ENCODE measurements at places on chromosomes 12 and 14.

GRCh38 chr14:23468704-23469126 is 788 bp upstream of the NGDN start:
- no peak for DNase-seq

DNA sequence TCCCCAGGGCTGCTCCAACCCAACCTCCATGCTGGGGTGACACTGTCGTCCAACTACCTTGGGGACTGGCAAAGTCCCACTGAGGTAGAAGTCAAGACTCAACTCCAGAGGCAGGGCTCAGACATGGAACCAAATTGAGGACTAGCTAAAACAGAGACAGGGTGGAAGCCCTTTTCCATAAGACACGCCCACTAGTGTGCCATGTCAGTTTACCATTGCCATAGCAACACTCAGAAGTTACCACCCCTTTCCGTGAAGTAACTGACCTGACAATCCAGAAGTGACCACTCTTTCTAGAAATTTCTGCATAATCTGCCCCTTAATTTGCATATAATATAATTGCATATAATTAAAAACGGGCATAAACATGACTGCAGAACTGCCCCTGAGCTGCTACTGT is 409.6 kb downstream of the MED13L start:
- DNase-seq = no peak

- no peak for DNase-seq
These were observed 96.6 kb upstream of the ADAMTS20 start for GRCh38 chr12:43648636-43649035.

- DNase-seq = no peak
These were observed 10.7 kb upstream of the KRT80 start for GRCh38 chr12:52202361-52203078.

GRCh38 chr14:95319312-95320077 is at the start of gene CLMN:
Gene CLMN (minus strand): TSS chr14:95319908. CDS start chr14:95319792, 116 bp downstream.
- no peak for DNase-seq

DNA sequence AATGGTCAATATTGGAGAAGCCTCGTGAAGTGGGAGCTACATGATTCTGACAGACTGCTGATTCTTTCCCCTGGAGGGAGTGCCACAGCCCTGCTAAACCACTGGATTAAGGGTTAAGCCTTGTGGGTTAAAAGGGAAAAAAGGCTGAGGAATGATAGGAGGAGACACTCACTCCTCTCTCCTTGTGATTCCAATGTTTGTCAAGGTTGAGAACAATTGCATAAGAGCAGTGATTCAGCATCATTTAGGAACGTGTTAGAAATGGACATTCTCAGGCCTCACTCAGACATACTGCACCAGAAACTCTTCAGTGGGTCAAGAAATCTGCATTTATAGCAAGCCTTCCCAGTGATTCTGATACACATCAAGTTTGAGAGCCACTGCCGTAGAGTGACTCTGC is 87.8 kb upstream of the GZMB start:
- DNase-seq = no peak

DNA sequence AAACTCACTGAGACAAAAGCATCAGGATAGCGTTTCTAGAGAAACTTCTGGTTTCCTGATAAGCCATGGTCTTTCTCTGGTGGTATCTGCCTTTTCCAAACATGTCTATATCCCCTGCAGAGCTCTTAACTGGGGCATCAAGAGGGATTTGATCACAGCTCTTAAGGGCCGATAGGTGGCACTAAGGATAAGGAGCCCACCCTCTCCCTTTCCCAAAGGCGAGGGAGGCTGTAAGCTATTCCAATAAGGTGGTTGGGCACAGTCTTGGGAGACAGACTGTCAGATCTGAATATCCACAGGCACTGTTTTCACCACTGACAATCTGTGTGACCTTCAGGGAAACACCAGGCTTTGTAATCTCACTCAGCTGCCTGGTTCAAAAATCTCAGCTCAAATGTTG is 206.0 kb downstream of the ADGRD1 start:
- DNase-seq = no peak

DNA sequence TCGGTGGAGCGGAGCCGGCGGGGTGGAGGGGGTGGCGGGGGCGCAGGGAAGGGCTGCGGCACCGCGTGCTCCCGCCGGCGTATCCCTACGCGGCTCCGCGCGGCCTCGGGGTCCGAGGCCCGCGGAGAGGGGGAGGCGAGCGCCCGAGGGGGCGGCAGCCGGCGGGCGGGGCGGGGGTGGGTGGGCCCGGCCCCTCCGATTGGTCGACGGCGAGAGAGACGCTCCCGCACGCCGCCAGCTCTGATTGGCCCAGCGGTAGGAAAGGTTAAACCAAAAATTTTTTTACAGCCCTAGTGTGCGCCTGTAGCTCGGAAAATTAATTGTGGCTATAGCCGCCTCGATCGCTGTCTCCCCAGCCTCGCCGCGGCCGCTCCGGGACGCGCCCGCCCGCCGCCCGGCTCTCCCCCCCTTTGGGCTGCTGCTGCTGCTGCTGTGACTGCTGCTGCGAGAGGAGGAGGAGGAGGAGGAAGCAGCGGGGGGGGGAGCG is at the start of gene FOXG1:
Gene FOXG1, plus strand, starts transcription at position 319 of the 487 bp plus-strand sequence. CDS start 493 bp downstream, outside the sequence.
- DNase-seq = no peak

DNA sequence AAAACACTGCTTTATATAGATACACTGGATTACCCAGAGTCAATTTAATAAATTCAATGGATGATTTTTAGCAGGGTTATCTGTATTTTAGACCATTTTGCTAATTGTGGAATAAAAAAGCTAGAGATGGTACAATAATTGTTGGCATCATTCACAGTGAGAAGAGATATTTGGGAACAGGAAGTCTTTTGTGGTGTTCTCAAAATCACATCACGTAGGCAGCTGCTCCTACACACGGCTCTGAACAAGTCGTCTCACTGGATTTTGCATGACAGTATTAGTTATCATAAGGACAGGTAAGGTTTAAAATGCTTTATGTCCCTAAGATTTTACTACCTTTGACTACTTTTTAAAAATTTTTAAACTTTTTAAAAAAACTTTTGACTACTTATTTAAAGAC is 52.0 kb downstream of the PAPLN start:
- DNase-seq = no peak

DNA sequence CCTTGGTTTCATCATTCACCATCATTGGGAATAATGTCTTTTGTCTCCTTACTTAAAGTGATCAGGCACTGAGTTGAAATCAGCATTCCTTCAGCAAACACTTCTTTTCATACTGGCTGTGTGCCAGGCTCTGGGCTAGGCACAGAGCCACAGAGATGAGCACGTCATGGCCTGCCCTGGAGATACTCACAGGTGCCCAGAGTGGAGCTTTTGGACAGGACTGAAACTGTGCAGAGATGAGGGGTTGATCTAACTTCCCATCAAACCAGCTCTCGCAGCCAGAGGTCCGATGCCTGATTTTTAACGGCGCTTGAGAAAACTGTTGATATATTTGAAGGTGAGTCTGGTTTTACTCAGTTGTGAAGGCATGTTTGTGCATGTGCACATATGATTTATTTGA is 43.1 kb downstream of the CACNA1C start:
- DNase-seq = no peak

GRCh38 chr14:92459950-92460421 is 53.6 kb upstream of the RIN3 start:
- DNase-seq = no peak

DNA sequence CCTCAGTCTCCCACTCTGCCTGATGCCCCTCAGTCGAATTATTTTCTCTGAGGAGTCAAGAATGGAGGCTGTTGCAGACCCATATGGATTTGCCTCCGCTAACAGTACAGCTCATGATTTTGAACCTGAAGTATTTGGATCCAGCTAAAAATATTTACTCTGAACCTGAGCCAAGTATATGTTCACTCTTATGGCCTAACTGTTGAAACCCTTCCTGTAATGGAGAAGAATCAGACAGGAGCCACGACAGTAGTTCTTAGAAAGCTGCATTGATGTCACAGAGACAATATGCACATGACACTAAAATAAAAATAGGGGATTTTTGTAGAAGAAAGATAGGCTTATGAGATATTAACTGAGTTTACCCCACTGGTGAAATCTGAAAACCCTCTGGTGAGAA is 1128.3 kb upstream of the FLRT2 start:
- DNase-seq = no peak

DNA sequence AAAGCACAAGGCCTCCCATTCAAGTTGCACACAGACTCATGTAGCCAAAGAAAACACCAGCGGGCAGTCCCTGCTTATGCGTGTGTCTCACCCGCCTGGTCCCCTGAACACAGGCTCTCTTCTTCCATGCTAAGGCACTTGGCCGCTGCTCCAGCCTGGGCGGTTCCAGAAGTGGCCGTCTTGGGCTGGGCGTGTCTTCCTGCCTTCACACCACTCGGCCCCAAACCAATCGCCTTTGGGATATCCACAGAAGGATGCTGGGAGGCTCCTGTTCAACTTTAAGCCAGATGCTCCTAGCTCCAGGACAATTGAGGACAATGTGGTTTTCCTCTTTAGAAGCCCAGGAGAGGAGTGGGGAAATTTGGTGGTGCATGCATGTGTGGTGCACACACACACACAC is 2.2 kb downstream of the SCARB1 start:
- no peak for DNase-seq

DNA sequence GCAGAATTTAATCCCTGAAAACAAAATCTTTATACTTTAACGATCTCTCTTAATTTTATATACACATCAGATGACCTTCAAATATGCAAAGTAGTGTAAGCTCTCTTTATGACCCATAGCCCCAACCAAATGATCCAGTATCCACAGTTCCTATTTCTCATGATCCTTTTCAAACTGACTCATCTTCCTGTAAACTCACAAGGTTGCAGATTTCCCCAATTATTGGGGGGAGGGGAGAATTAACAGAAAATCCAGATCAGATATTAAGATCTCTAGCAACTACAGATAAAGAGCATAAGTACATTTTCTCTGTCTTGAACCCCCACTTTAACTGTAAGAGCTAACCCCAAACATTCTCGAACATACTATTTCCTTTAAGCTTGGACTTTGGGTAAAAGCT is 12.5 kb downstream of the GNS start:
- DNase-seq = no peak

GRCh38 chr12:54649825-54650224 is 1.7 kb upstream of the DCD start:
- DNase-seq = no peak

- no peak for DNase-seq
These were observed 2.3 kb downstream of the WNT1 start for GRCh38 chr12:48980389-48980952.

GRCh38 chr12:132445884-132446632 is 43.9 kb upstream of the FBRSL1 start:
- no peak for DNase-seq

DNA sequence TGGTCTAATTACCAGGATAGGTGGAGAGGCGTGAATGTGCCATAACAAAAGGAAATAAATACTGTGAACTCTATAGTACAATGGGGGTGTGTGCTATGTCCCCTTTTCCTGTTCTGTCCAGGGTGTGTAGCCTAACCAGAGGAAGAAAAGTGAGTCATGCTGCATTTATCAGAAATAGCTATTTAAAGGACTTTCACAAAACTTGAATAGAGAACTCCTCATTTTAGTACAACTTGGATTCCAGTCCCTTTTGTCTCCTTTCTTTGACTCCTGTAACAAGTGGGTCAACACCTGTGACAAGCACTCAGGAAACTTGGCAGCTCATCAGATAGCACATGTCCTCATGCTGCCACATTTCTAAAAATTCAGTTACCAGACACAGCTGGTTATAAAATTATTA is 123.4 kb downstream of the CCDC91 start:
- no peak for DNase-seq

DNA sequence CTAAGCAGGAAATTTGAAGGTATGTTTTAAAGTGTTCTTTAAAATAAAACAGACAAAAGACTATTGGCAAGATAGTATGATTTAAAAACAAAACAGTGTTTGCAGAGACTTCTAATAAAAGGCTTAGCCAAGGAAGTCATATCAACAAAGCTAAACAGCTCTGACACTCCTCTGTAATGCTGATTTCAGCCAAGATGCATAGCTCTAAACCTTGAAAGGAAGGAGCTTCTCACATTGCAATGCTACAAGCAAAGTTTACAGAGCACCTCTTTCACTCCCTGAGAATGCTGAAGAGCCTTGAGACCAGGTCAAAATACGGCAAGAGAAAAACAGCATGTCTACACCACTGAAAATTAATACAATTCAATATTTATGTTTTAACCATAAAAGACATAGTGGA is 51.8 kb downstream of the PARP11 start:
- DNase-seq = no peak

GRCh38 chr14:89892953-89893352 is 61.6 kb downstream of the EFCAB11 start:
- no peak for DNase-seq

DNA sequence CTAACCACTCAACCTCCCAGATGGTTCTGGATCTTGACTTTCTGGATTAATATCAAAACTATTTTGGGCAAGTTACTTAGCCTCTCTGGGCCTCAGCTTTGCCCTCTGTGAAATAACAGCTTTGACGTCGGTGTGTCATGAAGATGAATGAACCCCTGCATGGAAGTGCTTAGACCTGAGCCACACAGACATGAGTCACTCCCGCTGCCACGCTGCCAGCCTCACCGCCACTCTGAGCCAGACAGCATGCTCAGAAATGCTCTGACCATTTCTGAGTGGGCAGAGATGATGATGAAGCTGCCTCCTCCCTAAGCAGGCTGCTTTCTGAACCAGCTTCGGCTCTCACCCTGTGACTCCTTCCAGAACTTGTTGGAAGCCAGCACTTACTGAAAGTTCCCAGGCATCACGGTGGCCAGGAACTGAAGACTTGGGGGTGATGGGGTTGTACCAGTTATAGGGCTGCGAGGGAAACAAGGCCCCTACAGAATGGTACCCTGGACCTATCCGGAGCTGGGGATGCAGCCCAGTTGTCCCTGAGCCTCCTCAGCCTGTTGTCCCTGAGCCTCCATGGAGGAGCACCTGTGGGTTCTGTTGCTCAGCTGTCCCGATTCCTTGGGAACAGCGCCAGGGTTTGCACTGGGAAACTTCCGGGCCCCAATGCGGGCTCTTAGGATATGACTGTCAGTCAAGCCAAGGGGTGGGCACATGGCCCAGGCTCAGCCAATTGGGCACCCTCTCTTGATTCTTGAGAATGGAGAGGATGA is 2.0 kb upstream of the CCDC197 start:
- DNase-seq = no peak

DNA sequence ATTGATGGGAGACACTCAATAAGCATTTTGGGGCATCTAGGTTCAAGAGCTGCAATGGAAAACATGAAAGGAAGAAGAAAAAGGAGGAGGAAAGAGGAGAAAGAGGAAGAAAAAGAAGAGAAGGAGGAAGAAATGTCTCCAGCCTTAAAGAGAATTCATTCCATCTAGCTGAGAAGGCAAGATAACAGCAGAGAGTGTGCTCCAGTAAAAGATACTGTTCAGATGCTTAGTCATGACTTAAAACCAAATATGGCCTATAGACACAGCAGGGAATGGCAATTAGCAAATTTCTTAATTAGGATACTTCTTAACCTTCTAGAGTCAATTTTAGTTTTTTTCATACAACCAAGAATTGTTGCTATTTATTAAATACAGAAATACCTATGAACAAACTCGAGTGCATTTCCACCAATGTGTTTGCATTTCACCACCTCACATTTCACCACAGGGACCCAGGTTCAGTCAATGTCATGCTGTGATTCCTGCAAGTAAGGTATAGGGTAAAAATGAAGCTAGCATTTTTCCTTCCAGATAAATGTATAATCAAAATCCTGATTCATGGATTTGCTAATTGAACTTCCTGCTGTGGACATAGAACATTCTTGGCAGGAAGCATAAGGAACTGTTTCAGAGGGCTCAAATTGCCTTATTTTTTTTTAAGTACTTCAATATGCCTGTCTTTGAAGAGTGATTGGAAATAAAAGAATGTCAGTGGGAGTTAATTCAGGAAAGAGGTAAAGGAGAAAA is 177.8 kb downstream of the RPS29 start:
- DNase-seq = no peak

Data from urinary bladder (tissue), 4 donors.